GM20000 (cell line): ENCODE measurements at places on chromosomes 2 and 18.

DNA sequence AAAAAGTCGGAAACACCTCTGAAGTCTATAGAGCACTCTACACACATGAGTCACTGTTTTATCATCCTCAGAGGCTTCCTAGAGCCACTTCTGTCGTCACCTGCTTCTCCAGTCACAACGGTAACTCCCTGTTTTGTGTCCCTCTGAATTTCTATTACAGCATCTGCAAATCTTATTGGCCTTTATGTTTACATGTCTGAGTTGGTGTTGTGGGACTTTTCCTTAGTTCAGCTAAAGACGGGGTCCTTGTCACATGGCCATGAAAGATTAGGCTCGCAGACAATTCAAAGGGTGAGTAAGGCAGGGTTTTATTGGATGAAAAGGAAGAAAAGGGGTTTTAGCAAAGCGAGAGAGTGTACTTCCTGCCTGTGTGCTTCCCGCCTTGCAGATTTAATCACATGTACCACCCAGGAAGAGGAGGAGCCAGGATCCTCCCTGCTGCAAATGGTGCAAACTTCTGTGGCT, 185.6 kb downstream of the LPIN1 start:
- DNase-seq: no peak

GRCh38 chr2:240164586-240164985, 24.1 kb upstream of the OTOS start:
- DNase-seq: no peak

DNA sequence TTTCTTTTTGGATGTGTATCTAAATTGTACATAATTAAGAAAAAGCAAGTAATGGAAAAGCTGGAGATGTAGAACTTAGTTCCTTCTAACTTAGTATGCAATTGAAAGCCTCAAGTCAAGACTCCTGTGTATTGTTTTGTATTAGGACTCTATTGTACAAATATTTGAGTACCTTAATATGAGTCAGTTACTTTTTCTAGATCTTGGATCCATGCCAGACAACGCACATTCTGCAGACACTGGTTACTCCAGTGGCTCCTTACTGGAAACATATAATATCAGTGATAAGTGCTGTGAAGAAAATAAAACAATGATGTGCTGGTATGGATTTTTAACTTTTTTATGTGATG, 1.5 kb downstream of the SLC39A10 start:
- DNase-seq: no peak

- DNase-seq: no peak
These were observed 66.8 kb downstream of the GRB14 start for GRCh38 chr2:164554487-164554886.

GRCh38 chr2:164542581-164543021, 78.7 kb downstream of the GRB14 start:
- DNase-seq: no peak

DNA sequence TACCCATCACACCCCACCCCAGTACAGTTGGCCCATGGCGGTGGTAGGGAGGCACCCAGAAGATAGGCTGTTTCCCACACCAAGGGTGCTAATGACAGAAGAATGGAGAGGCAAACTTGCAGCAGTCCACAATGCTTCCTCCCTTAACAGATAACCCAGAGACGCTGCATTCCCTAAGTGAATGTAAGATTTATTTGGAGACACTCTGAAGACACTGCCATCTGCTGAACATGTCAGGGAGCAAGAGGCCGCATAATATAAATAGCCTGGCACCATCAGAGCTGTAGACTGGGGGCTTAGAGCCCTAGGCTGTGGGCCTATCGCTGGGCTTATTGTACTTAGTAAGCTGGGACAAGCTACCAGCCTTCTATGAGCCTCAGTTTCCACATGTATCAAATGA, 2.2 kb upstream of the IWS1 start:
- no peak for DNase-seq

DNA sequence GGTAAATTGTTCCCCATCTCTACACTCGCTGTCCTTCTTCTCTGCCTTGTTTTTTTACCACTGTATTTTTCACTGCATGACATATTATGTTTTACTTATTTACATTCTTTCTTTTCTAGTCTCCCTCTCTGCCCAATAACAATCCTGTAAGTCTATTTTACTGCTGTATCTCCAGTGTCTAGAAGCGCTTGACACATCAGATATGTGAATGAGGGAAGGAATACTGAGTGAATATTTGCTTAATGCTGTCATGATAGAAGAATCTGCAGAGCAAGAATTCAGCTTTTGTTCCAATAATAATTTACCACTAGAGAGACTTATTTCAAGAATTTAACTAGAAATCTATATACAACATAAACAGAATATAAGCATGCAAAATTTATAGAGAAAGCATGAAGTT, 99.5 kb downstream of the GALNT13 start:
- no peak for DNase-seq

DNA sequence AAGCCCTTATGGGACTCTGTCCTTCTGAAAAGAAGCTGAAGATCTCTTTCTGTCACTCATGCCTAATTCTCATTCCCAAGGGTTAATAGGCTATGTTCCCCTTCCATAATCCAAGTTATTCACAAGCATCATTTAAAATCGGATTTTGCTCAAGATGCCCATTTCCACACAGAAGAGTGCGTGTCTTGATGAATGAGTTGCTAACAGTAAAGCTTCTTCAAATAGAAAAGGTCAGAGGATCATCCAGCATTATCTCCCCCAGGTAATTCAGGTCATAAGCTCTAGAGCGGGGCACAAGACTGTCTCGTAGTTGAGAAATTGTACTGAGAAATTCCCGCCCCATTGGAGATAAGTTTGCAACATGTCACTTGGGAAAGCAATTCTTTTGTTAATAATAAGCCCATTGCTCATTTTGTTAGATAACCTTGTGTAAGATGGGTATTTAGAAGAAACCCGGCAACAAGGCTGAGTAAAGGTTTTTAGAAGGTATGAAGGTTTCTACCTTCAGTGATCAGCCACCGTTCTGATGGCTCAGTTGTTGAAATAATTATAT, 290.7 kb upstream of the EPAS1 start:
- DNase-seq: no peak

DNA sequence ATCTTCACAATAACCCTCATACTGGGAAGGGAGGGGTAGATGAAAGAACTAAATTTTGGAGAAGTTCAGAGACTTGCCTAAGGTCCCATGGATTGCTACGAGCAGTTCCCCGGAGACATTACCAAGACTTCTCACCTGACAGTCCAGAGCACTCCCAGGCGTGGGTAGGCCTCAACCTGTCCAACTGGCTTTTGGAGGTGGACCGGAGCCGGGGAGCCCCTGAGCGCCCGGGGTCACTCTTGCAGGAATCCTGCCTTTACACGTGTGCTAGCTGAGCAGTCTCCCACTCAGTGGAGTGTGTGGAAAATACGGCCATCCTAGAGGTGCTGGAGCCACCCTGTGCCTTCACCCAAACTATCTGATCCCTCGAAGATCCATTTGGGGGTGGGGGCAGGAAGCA, 8.0 kb downstream of the POMC start:
- no peak for DNase-seq

DNA sequence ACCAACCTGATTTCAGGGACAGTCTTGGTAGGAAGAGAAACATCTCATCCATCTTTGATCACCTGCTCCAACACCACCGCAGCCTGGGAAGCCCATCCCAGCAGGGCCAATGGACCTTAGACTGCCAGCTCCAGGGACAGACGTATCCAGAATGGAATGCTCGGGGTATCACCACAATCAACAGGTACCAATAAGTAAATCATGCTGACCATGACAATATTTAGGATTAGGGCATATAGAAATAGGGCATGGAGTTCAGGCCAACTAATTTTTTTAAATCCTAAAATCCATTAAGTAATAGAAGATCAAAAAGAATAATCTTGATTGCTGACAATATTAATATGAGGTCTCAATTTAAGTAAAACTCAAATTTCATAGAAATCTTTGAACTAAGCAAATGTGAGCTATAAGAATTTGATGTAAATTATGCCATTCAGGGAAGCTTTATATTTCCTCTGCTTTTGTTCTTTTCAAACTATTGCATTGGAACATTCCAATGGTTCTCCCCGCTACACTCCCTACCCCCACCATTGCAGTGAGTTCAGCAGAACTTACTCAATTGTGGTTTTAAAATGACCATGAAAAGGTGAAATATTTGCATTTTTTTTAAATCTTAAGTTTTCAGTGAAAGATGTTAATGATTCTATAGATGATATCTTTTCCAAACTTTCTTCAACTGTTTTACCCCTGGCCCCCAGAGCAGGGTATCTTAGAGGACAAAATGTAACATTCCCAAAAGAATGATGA, 138.6 kb downstream of the DNER start:
- DNase-seq: no peak

DNA sequence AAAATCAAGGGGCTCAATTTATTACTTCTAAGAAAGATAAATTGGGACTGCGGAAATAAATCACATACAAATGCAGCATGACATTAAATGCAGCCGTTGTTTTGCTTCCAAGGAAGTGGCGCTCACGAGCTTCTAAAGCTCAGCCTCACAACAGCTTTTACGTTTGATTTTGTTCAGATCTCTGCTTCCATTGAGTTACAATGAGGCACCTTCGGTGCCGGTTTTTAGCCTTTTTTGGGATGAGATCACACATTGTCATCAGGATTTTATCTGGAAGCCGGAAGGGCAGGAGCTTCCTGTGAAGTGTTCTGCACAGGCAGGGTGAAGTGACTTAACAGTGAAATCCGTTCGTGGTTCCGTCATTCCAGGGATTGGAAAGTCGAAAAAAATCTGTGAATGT, 209.8 kb downstream of the DCDC2C start:
- no peak for DNase-seq

DNA sequence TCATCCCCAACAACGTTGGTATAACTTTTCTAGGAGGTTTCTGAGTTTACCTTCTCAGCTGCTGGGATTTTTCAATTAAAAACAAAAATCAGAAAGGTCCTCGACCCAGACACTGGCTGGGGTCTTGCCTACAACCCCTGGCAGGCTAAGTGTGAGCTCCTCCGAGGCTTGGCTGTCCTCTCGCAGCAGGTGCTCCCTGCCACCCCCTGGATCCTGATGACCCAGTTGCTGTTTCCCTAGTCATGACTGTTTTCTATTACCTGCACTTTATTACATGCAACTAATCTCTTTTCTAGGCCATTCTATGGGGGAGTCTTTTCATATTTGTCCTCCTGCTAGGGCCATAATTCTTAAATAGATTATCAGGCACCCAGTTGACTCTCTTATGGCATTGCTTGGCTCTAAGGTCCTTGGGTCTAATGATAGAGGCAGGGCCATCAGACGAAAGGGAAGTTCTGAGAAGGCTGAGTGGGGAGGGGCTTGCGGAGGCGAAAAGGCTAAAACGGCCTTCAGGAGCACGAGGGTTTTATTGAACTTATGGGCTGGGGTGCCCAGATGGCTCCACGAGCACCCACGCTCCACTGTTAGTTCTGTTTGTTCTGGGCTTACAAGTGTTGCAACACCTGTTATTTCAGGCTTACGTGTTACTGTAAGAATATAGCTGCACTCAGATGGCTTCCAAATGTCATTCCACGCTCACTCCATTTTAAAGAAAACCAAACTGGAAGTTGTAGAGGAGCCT, 166.0 kb downstream of the NCK2 start:
- no peak for DNase-seq

DNA sequence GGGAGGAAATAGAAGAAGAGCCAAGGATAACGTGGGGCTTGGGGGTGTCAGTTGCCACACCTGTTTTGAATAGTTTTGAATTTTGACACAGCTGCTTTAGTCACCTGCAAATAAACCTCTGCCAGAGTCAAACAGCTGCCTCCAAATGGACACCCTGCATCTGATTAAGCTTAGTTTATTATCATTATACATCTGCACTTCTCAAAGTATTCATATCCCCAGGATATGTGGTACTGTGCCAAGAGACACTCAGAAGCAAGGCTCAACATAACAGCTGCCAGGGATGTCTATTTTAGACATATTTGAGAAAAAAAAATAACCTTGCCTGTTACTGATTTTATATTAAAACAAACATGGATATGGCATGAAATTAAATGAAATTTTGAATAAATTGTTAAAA, 122.5 kb upstream of the WDR75 start:
- no peak for DNase-seq

- DNase-seq: no peak
These were observed 80.3 kb downstream of the VAPA start for GRCh38 chr18:9994026-9994570.

DNA sequence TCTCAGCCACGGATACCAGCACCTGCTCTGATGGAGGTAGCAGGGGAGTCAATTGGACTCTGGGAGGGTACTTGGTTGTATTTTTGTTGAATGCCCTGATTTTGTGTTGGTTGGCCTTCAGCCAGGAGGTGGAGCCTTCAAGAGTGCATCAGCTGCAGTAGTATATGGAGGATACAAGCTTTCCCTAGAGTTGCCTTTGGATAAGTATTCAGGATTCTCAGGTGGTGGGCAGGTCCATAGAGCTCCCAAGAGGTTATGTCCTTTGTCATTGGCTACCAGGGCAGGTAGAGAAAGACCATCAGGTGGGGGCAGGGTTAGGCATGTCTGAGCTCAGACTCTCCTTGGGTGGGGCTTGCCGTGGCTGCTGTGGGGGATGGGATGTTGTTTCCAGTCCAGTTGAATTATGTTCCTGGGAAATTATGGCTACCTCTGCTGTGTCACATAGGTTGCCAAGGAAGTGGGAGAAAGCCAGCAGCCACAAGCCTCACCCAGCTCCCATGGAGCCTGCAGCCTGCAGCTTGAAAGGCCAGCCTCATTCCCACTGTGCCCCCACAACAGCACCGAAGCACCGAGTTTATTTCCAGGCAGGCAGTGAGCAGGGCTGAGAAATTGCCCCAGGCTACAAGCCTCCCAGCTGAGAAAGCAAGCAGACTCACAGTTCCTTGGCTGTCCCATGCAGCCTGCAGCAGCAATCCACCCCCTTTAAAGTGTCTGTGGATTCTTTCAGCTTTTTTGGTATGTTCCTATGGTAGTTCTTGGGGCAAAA, 38.6 kb upstream of the CHST9 start:
- no peak for DNase-seq

- DNase-seq: no peak
These were observed 66.2 kb upstream of the LCLAT1 start for GRCh38 chr2:30380824-30381223.

DNA sequence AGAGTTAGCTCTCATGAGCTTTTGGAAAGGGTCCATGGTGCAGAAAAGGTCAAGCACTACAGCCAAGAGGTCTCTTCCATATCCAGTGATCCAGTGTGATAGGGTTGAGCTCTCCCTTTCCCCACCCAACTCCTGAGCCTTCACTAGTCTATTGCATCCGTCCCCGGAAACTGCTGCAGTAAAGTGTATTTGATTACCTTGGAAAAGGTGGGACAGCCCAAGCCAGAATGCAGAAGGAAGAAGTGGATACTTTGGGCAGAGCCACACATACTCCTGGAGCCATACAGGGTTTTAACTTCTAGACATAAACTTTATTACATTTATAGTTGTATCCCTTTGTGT, 3.6 kb downstream of the PNKD start:
- no peak for DNase-seq

DNA sequence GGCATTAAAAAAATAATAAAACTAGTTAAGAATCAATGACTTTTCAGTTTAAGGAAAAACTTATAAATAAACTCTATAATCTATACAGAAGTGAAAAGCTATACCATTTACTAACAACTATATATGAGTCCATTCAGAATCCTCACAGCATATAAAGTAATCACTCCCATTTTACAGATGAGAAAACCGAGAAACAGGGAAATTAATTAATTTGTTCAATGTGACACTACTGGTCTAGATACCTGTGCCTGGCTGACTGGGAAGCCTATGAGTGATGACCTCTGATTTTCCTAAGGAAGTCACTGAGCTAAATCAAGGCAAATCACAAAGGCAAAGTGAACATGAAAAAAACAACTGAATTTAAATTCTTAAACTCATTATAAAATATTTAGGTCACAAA, 99.5 kb upstream of the RNU4ATAC start:
- DNase-seq: no peak
